NCI-H1105 (cell line): ENCODE measurements at places on chromosomes 13 and 19.
A peak's percentile ranks its signal among the peaks of the same experiment; 100 is the strongest.

- peak; percentile 38 for DNase-seq
These were observed 24.2 kb upstream of the FBL start for GRCh38 chr19:39870171-39870971.

DNA sequence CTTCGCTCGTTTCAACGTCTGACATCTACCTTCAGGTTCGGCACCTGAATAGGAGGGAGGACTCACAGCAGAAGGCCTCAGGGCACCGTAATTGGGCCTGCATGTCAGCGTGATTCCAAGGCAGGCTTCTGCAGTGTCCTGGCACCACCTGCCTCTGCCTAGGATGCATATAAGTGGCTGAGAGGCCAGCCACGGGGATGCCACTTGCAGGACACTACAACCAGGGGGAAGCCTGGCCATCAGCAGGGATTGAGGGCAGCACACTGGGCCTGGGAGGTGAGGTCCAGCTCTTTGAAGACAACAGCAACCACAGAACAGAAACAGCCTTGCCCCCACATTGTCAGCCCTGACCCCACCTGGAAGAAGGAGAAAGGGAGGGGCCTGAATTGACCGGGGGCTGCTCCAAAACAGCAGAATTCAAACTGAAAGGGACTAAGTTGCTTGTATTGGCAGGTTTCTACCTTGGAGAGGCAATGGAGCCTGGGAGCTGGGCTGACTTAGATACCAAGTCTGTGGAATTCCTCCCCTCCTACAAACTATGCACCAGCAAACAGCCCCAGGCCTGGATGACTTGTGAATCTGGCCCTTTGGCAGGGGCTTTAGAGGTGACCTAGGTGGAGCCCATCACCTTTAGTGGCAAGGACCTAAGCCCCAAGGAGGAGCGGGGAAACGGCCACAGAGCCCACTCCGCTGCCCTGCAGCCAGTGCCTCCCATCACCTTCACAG lies 34.1 kb upstream of the POMP start:
- no peak for DNase-seq

- no peak for DNase-seq
These were observed 347.9 kb downstream of the FGF9 start for GRCh38 chr13:22018836-22019210.

GRCh38 chr13:31631746-31632145 lies 107.6 kb upstream of the RXFP2 start:
- DNase-seq, result no peak

- no peak for DNase-seq
These were observed 192.8 kb upstream of the TSC22D1 start for GRCh38 chr13:44768775-44769581.
